ENCODE measurements at places on chromosomes 11 and 22. TPM values are rescaled to one million over a fixed set of nuclear protein-coding genes. Genes with fewer than 3 reads are reported as not detected.

GRCh38 chr11:124638500-124638899 is 15.8 kb downstream of the TBRG1 start:
- no peak for DNase-seq
- H3K36me3 ChIP-seq, result peaks cover 16% of the 10 kb centered on the region
- no peaks in the 10 kb centered on the region for H3K27me3 ChIP-seq
- H3K27ac ChIP-seq, result no peak overlapping the region
- no peak overlapping the region for H3K4me3 ChIP-seq

Gene OVOL1
- not detected for total RNA-seq

DNA sequence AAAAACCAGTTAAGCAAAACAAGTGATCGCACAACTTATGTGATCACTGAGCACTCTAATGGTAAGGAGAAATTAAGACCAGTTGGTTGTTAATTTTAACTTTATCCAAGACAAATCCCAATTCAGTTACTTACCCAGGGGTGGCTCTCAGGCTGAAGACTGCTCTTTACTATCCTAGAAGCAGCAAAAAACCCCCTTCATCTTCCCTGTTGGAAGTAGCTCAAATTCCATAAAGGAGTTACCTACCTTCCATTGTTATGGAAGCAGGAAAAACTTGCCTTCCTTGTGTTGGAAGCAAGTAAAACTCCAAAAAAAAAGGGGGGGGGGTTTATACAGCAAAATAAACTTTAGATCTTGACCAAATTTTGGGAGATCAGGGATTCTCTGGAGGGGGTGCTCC is 5.2 kb upstream of the MRPL16 start:
- H3K27me3 ChIP-seq, result no peaks in the 10 kb centered on the region
- no peaks in the 10 kb centered on the region for H3K36me3 ChIP-seq
- DNase-seq, result no peak
- peaks cover 9% of the 10 kb centered on the region for H3K4me1 ChIP-seq

DNA sequence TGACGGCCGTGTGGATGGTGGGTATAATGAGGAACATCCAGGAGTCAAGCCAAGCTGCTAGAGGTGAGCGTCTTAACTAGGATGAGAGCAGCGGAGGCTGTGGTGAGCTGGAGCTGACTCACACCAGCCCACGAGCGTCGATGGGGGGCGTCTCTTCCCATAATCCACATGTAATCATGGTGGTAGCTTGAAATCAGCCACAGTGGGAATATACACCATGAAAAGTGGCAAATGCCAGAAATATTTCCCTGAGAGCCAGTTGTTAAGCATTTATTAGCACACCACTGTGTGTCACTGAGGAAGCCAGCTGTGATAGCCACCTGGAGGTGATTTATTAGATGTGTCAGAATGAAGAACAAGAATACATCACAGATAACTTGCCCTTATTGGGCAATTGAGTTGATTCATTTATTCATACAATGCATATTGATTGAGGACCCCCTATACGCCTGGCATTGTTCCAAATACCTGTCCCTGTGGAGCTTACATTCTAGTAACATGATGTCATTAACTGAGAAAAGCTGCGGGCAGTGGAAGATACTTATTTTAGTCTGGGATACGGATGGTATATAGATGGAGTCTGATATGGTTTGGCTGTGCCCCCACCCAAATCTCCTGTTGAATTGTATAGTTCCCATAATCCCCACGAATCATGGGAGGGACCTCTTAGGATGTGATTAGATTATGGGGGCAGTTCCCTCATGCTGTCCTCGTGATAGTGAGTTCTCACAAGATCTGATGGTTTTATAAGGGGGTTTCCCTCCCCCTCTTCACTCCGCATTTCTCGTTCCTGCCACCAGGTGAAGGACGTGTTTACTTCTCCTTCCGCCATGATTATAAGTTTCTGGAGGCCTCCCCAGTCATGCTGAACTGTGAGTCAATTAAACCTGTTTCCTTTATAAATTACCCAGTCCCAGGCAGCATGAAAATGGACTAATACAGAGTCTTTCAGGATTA is 473.4 kb downstream of the METTL15 start:
- H3K27me3 ChIP-seq, result no peaks in the 10 kb centered on the region
- H3K27ac ChIP-seq, result no peak overlapping the region
- H3K36me3 ChIP-seq, result no peaks in the 10 kb centered on the region
- no peaks in the 10 kb centered on the region for H3K4me1 ChIP-seq
- DNase-seq, result no peak

Gene TCIRG1
- 465 TPM for total RNA-seq

GRCh38 chr22:46962406-46962805 is 200.0 kb downstream of the TBC1D22A start:
- no peaks in the 10 kb centered on the region for H3K36me3 ChIP-seq
- H3K27ac ChIP-seq, result no peak overlapping the region
- no peaks in the 10 kb centered on the region for H3K4me1 ChIP-seq
- no peak for DNase-seq

DNA sequence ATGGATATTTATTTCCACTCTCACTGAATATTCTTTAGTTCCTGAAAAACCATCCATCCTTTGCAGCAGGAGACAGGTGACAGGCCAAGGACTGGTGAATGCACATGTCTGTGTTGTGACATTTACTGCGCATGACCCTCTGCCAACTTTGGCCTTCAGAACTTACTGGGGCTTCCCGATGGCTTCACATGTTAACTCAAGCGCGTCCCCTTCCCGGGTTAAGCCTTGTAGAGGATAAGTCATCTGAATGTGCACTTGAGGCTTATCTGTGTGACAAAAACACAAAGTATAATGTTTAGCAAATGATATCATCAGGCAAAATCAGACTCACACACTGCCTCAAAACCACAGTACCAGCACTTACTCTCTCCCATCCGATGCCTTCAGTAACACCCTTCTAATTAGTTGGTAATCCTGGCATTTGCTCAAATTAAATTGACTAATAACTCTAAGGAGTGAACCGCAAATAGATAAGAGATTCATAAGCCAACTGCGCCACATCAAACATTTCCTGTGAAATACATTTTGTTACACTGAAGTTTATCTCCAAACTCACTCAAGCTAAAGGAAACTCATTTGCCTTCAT is 286.4 kb downstream of the CADM1 start:
- no peak overlapping the region for H3K27ac ChIP-seq
- no peak overlapping the region for H3K4me3 ChIP-seq
- H3K36me3 ChIP-seq, result no peaks in the 10 kb centered on the region
- DNase-seq, result peak; percentile 50

GRCh38 chr11:9386901-9387300 is 2.4 kb downstream of the IPO7 start:
- H3K27me3 ChIP-seq, result no peaks in the 10 kb centered on the region
- no peak overlapping the region for H3K27ac ChIP-seq
- no peak overlapping the region for H3K4me3 ChIP-seq
- no peak for DNase-seq
- H3K36me3 ChIP-seq, result peaks cover 1% of the 10 kb centered on the region

Gene KRTAP5-7
- 0.19 TPM for total RNA-seq

GRCh38 chr11:80163441-80163840 is 722.6 kb upstream of the TENM4 start:
- no peaks in the 10 kb centered on the region for H3K4me1 ChIP-seq
- H3K27ac ChIP-seq, result no peak overlapping the region
- no peak overlapping the region for H3K4me3 ChIP-seq
- H3K27me3 ChIP-seq, result no peaks in the 10 kb centered on the region
- DNase-seq, result no peak
- no peaks in the 10 kb centered on the region for H3K36me3 ChIP-seq

Gene CHCHD10
- 9.3 TPM for total RNA-seq

DNA sequence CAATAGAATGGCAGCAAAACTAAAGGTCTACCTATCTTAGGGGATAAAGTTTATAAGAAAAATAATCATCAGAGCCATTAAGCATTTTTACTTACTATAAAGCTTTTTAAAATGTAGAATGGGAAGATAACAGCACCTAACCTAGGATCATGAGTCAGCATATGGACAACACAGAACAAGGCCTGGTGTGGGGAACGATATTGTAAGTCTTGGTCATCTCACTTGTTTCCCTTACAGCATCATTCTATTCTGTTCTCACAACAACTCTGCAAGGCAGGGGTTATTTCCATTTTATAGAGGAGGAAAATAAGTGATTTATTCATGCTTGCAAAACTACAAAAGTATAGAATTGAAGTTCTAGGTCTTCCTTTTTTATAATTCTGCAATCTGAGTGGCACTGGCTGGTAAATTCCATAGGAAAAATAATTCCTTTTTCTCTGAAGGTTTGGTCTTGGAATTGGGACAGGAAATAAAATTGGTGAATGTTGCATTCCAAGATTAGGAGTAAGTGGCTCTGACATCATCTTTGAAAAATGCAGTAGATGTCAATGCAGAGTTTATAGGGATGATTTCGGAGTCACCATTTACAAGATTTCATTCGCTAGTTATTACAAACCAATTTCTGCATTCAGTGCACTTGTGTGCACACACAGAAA is 423.0 kb downstream of the DYNC2H1 start:
- H3K27ac ChIP-seq, result no peak overlapping the region
- DNase-seq, result no peak
- no peak overlapping the region for H3K4me3 ChIP-seq
- H3K27me3 ChIP-seq, result no peaks in the 10 kb centered on the region
- H3K36me3 ChIP-seq, result no peaks in the 10 kb centered on the region

DNA sequence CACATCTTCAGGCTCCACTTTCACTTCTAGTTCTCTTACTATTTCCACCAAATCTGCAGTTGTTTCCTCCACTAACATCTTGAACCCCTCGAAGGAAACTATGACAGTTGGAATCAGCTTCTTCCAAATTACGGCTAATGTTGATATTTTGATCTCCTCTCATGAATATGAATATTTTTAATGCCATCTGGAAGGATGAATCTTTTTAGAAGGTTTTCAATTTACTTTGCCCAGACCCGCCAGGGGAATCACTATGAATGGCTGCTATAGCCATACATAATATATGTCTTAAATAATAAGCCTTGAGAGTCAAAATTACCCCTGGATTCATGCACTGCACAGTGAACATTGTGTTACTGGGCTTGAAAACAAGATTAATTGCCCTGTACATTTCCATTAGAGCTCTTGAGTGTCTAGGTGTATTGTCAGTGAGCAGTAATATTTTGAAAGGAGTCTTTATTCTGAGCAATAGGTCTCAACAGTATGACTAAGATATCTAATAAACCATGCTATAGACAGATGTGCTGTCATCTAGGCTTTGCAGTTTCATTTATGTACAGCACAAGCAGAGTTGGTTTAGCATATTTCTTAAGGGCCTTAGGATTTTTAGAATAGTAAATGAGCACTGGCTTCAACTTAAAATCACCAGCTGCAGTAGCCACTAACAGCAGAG is 48.3 kb upstream of the LRRC55 start:
- H3K27ac ChIP-seq, result no peak overlapping the region
- H3K4me3 ChIP-seq, result no peak overlapping the region
- no peak for DNase-seq
- no peaks in the 10 kb centered on the region for H3K4me1 ChIP-seq
- H3K36me3 ChIP-seq, result no peaks in the 10 kb centered on the region

GRCh38 chr11:65919573-65920371 is 546 bp downstream of the DRAP1 start:
- peak overlapping the region; percentile 92 for H3K4me3 ChIP-seq
- H3K27me3 ChIP-seq, result no peaks in the 10 kb centered on the region
- H3K27ac ChIP-seq, result peak overlapping the region; percentile 67
- H3K36me3 ChIP-seq, result peaks cover 34% of the 10 kb centered on the region
- DNase-seq, result no peak
- H3K4me1 ChIP-seq, result peaks cover 57% of the 10 kb centered on the region

DNA sequence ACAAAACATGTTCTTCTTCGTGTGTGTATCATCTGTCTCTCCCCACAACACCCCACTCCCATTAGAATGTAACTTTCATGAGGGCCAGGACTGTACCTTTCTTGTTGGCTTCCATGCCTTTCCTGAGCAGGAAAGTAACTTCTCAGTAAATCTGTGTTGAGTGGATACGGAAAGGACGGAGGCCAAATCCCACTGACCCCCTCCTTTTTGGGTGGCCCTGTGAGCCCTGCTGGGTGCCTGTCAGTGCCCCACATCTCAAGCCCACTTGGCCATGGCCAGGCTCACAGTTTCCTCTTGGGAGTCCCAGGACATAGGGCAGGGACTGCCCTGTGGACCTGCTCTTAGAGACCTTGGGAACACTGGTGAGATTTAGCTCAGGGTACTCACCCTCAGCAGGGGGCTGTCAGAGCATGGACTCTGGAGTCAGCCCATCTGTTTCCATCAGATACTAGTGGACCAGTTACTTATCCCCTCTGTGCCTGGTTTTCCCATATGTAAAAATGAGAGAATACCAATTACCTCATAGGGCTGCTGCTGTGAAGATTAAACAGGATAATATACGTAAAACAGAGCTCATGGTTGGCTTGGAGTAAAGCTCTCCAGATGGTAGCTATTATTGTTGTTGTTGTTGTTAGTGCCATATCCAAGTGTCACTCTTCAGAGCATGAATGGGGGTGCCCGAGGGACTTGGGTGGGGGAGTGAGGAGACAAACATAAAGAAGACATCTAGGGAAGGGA is 1.0 kb upstream of the C11orf96 start:
- peaks cover 23% of the 10 kb centered on the region for H3K27me3 ChIP-seq
- no peak for DNase-seq
- no peaks in the 10 kb centered on the region for H3K36me3 ChIP-seq
- H3K4me3 ChIP-seq, result no peak overlapping the region

DNA sequence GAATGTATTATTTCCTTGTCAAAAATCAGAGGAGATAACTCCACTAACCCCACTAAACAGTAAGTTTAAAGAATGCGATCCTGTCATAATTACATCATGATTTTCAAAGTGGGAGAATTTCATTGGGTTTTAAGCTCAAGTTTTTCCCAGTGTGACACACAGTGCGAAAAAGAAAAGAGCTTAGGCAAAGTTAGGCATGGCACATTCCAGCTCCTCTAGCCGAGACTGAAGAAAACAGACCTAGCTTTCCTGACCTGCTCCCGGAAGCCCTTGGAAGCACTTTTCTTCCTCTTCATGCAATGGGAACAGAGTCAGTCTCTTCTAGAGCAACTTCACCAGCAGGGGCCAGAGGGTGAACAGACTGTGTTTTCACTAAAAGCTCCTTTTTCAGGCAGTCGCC is 76.6 kb upstream of the AKIP1 start:
- H3K36me3 ChIP-seq, result no peaks in the 10 kb centered on the region
- H3K4me3 ChIP-seq, result no peak overlapping the region
- H3K27ac ChIP-seq, result no peak overlapping the region
- H3K27me3 ChIP-seq, result peaks cover 2% of the 10 kb centered on the region
- peaks cover 3% of the 10 kb centered on the region for H3K4me1 ChIP-seq

Gene UEVLD
- 17.8 TPM for total RNA-seq

Gene C1QTNF6
- total RNA-seq, result 6.7 TPM
